Spinal cord (tissue), 10 donors: ENCODE measurements at places on chromosomes 7 and 10. TPM values are rescaled to one million over a fixed set of nuclear protein-coding genes. Genes with fewer than 3 reads are reported as not detected.

DNA sequence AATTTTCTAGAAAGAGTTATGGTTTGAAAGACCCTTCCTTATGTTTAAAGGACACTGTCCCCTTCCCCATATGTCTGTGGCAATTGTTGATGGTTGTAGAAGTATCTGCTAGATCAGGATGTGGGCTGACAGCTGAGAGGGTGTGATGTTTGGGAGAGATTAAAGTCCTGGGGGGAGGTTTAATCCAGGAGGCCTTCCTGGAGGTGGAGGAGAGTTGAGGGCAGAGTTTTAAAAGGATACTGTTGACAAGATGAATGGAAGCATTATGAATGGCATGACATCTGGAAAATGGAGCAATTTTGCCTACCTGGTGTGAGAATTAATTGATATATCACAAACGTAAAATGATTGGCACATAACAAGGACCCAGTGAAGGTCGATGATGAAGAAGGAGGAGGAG is 32.9 kb upstream of the SMC3 start:
- DNase-seq, result no peak
- H3K4me3 ChIP-seq, result no peak overlapping the region
- no peak overlapping the region for H3K27ac ChIP-seq
- peaks cover 9% of the 10 kb centered on the region for H3K27me3 ChIP-seq
- no peaks in the 10 kb centered on the region for H3K36me3 ChIP-seq

DNA sequence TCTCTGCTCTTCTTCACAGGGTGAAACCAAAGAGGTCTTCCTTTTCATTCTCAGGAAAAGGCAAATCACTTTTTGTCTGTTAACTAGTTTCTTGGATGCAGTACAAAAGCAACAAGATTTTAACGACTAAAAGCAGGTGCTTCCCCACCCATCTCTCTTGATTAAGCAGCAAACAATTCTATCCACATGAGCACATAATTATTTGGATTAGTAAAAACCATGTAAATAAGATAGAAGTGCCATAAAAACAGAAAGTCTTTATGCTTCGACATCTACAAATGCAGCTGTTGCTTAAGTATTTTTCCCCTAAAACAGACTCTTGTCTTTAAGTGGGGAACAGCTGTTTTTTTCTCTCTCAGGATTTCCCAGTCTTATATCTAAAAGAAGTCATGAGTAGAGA is 37.4 kb downstream of the USP54 start:
- no peak for DNase-seq
- H3K27me3 ChIP-seq, result no peaks in the 10 kb centered on the region
- peaks cover 3% of the 10 kb centered on the region for H3K36me3 ChIP-seq
- H3K4me1 ChIP-seq, result peaks cover 14% of the 10 kb centered on the region
- peak overlapping the region; percentile 89 for H3K27ac ChIP-seq
- H3K4me3 ChIP-seq, result no peak overlapping the region

DNA sequence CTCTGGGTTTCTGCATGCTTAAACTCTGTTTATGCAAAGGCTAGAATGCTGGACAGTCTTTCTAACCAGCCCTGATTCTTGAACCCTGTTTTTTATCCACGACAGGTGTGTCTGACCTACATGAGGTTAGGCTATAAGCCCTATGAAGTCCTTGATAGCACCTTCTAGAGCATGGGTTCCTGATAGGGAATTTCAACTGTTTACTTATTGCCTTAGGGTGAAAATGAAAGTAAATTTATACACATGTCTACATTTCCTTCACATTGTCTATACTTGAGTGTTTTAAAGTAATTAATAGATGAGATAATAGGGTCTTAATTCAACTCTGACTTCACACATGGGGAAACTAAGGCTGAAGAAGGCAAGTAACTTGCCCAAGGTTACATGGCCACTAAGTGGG is 35.5 kb downstream of the ADRA2A start:
- H3K4me1 ChIP-seq, result no peaks in the 10 kb centered on the region
- H3K27me3 ChIP-seq, result no peaks in the 10 kb centered on the region
- H3K4me3 ChIP-seq, result no peak overlapping the region

Gene ZNF12
- 36.0 TPM for total RNA-seq

GRCh38 chr7:139915864-139916716 is 87.0 kb downstream of the TBXAS1 start:
- no peaks in the 10 kb centered on the region for H3K36me3 ChIP-seq
- H3K4me1 ChIP-seq, result no peaks in the 10 kb centered on the region
- DNase-seq, result no peak
- no peaks in the 10 kb centered on the region for H3K27me3 ChIP-seq
- H3K4me3 ChIP-seq, result no peak overlapping the region
- H3K27ac ChIP-seq, result no peak overlapping the region

Gene RALA
- 23.2 TPM for total RNA-seq

GRCh38 chr7:24788075-24788474 is 30.8 kb upstream of the GSDME start:
- DNase-seq, result no peak
- no peaks in the 10 kb centered on the region for H3K4me1 ChIP-seq
- no peaks in the 10 kb centered on the region for H3K27me3 ChIP-seq
- H3K4me3 ChIP-seq, result no peak overlapping the region
- H3K27ac ChIP-seq, result no peak overlapping the region
- no peaks in the 10 kb centered on the region for H3K36me3 ChIP-seq
